ENCODE measurements at places on chromosomes 12 and 14. TPM values are rescaled to one million over a fixed set of nuclear protein-coding genes. Genes with fewer than 3 reads are reported as not detected.

Gene RIN3
- total RNA-seq: 11.0 TPM

Gene MDGA2
- total RNA-seq: not detected

Gene IL26
- not detected for total RNA-seq

Gene ALDH6A1
- total RNA-seq: 56.9 TPM

Gene RTL1
- not detected for total RNA-seq

Gene PZP
- total RNA-seq: 1.3 TPM

Gene KLHDC1
- 5.9 TPM for total RNA-seq

Gene VRTN
- not detected for total RNA-seq

Gene SERPINA9
- total RNA-seq: not detected

Gene RHOJ
- total RNA-seq: 13.5 TPM

Gene INHBC
- total RNA-seq: not detected

Gene OVCH1
- not detected for total RNA-seq

Gene COX8C
- total RNA-seq: 0.94 TPM

Gene CCDC184
- total RNA-seq: 0.97 TPM

Gene PTGES3
- 132 TPM for total RNA-seq

Gene FIGNL2
- 0.30 TPM for total RNA-seq

Gene MYF5
- total RNA-seq: not detected

Gene DHRS1
- total RNA-seq: 5.2 TPM

Gene KERA
- not detected for total RNA-seq

Gene CATSPERB
- total RNA-seq: 1.6 TPM

Gene POMT2
- total RNA-seq: 19.7 TPM

Gene TAS2R13
- total RNA-seq: 0.27 TPM

Gene TCL1A
- not detected for total RNA-seq

Gene KLHL28
- total RNA-seq: 12.2 TPM

Gene VDR
- total RNA-seq: 0.11 TPM

Gene PLEK2
- not detected for total RNA-seq

Gene FOXG1
- total RNA-seq: not detected

Gene KTN1
- total RNA-seq: 274 TPM

Gene ANO2
- 12.6 TPM for total RNA-seq

Gene CLEC4C
- not detected for total RNA-seq

Gene TMEM229B
- 2.3 TPM for total RNA-seq

Gene PNMA1
- total RNA-seq: 12.9 TPM

Gene RAB21
- total RNA-seq: 163 TPM

Gene ZBTB25
- 15.2 TPM for total RNA-seq

Gene FKBP4
- total RNA-seq: 63.3 TPM

Gene CCDC175
- not detected for total RNA-seq

Gene GPR135
- 1.4 TPM for total RNA-seq
